ENCODE measurements at places on chromosomes 2 and 18.

DNA sequence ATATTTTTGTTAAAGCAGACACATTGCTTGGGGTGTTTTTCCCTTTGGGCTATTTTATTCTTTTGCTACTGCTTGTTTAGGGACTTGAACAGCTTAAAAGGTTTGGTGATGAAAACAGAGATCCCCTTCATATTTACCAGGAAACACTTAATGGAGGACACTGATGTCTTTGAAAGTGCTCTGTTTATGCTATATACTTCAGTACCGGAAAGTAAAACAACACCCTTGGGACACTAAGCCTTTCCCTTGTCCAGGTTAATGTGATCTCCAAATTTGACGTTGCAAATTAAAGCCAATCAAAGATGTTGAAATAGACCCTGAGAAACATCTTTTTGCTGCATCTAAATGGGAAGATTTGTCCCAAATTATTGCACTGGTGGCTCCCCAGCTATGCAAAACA lies 564.6 kb upstream of the PKDCC start:
- DNase-seq = no peak

- DNase-seq = no peak
Measured at GRCh38 chr2:149625671-149626070, 38.1 kb upstream of the MMADHC start.

DNA sequence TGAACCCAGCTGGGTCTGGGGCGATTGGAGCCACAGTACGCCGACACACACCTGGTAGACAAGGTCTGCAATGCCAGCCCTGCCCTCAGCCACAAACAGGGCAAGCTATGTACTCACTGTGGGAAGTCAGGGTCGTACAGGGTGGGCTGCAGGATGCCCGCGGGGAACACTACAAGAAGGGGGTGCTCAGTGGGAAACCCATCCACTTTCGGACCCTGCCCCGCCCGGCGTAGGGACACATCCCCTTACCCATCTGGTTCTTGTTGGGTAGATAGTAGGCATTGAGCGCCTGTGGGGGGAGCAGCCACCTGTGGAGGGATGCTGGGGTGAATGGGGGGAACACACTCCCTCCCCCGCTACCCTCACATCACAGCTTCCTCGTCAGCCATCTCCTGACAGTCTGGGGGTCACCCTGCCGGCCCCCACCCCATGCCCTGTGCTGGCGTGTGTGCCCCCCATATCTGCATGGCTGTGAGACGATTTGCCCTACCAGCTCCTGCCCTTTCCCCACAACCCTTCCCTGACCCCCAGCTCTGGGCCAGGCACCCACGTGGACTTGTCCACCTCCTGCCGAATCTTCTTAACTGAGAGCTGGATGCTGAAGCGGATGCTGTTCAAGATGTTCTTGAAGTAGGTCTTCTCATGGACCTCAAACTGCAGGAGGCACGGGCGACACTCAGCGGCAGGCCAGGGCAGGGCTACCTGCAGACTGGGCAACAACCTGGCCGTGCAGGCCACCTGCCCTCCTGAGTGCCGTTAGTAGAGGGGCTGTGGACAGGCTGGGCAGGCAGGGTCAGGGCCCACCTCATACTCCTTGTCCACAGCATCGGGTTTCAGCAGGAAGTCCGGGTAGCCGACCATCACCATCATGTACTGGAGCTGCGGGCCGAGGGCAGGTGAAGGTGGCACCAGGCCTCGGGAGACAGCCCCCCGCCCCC lies 5.1 kb downstream of the ECEL1 start:
- no peak for DNase-seq

DNA sequence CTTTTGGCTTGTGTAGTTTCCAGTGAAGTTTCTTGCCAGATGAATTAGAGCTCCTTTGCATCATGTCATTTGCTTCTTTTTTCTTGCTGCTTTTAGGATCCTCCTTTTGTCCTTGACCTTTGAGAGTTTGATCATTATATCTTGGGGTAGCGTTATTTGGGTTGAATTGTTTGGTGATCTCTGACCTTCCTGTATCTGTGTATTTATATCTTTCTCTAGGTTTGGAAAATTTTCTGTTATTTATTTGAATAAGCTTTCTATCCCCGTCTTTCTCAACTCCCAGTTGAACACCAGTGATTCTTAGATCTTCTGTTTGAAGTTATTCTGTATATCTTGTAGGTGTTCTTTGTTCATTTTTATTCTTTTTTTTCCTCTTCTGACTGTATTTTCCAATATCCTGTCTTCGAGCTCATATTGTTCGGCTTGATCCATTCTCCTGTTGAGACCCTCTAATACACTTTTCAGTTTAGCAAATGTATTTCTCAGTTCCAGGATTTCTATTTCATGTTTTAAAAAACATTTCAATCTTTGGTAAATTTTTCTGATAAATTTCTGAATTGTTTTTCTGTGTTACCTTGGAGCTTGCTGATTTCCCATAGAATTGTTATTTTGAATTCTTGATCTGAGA lies 20.8 kb downstream of the GALNT1 start:
- DNase-seq = no peak

GRCh38 chr2:171146633-171147032 lies 14.1 kb downstream of the TLK1 start:
- DNase-seq = no peak

DNA sequence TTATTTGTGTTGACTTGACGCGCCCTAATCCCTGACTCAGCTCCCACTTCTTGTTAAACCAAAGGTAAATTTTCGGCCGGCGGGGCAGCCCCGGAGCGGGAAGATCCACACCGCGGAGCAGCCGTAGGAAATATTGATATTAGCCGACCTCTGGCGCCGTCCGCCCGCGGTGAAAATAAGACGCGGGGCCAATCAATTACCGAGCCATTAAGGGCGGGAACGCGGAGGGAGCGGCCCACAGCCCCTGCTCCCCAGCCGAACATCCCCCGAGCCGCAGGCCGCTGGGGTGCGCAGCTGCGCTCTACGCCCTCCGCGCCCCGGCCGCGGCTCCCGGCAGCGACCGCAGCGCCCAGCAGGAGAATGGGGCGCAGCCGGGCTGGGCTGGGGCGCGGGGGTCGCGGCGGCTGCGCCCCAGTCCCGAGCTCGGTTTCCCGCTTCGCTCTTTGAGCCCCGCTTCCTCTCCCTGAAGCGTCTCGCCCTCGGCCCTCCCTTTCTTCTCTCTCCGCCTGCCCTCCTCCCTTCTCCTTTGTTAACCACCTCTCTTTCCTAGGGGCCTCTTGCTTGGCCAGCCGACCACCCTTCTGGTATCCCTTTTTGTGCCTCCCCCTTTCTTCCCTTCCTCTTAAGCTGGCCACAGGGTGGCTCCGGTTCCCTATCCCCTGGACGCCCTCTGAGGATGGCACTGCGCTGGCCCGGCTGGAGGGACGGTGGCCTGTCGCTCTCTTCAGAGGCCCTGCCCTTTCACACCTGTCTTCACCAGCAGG lies 40.9 kb downstream of the CELF4 start:
- DNase-seq = no peak

- no peak for DNase-seq
Measured at GRCh38 chr2:78077633-78078032, 555.5 kb upstream of the LRRTM4 start.

DNA sequence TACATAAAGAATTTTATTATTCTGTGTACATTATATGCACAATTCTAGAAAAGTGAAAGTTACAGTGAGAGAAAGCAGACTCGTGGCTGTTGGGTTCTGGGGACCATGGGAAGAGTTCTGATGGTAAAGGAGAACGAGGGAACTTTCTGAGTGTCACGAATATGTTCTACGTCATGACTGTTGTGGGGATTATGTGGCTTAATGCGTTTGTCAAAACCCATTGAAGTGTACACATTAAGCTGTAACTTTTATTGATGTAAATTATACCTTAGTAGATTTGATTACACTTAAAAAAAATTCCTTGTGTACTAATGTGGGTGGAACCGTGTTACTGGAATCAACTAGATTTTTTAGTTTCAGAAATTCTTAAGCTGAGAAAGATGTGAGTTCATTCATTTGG lies 426.1 kb downstream of the DSC3 start:
- DNase-seq = no peak

DNA sequence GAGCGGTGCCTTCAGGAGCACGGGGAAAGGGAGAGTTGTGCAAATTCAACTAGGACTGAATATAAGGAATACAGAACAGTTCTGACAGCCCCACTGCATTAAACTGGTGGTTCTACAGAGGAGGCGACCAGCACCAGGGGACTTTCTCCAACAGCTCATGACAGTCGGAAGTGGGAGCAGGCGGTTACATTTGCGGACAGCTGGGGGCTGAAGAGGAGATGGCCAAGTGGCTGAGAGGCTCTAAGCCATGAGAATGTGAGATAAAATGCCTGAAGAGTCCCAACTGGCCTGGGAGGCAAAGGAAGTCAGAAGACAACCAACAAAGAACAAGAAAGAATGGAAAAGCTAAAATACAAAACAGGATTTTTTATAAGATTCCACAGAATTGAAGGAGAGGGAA lies 141.3 kb downstream of the L3MBTL4 start:
- no peak for DNase-seq

GRCh38 chr2:112866128-112866835 lies 29.7 kb upstream of the IL1B start:
- DNase-seq = no peak

DNA sequence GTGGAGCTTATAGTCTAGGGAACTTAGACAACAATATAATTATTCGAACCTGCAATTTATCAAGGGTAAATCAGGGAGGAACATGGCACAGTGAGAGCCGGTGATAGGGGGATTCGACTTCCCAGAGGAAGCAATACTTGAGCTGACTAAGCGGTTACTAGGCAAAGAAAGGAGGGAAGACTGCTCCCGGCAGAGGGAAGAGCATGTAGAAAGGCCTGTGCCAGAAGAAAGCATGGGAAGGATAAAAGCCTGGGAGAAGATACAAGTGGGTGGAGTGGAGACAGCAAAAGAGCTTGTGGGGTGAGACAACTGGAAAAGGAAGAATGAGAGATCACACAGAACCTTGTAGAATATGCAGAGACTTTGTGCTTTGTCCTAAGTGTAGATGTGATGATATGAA lies 93.3 kb downstream of the MARCHF4 start:
- DNase-seq = no peak

- DNase-seq = no peak
Measured at GRCh38 chr2:239150125-239151011, 250.5 kb downstream of the HDAC4 start.

GRCh38 chr2:102494570-102494969 lies 21.5 kb downstream of the SLC9A4 start:
- DNase-seq = no peak

GRCh38 chr2:159262226-159262625 lies 24.3 kb downstream of the WDSUB1 start:
- DNase-seq = no peak

DNA sequence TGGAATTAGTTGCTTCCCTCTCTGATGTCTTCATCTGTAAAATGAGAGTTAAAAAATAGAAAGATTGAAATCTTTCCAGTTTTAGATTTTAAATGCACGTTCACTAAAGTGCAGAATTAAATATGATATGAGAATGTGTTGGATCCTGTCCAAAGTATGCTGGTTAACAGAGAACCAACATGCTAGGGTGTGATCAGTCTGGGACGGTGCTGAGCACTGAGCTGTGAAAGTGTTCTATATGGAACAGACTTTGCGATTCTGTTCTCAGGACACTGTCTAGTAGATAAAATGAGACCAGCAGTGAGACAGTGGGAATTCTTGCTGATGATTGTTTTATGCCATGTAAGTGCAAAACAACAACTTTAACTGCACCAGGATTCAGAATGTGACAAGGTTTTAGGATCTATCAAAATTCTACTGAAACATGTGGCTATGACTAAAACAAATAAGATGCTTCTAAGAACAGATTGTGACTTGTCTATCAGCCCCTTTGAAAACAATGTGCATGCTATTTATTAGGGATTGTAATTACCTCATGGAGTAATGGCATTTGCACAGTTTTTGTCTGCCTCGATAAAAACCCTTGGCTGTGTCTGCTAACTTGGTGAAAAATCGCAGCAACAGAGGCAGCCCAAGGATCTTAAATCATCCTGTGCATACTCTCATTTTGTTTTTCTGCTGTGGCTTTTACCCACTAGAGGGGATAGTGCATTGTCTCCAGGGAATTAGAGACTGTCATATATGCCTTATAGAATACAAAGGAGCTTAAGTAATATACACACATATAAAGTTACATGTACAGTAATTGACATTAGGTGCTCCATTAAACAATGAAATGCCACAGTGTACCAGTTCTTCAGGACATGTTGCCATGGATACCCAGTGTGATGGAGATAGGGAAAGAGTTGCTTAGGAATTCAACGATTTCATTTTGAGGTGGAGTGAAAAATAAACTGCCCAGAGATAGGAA lies 55.1 kb downstream of the MAP3K20 start:
- no peak for DNase-seq

DNA sequence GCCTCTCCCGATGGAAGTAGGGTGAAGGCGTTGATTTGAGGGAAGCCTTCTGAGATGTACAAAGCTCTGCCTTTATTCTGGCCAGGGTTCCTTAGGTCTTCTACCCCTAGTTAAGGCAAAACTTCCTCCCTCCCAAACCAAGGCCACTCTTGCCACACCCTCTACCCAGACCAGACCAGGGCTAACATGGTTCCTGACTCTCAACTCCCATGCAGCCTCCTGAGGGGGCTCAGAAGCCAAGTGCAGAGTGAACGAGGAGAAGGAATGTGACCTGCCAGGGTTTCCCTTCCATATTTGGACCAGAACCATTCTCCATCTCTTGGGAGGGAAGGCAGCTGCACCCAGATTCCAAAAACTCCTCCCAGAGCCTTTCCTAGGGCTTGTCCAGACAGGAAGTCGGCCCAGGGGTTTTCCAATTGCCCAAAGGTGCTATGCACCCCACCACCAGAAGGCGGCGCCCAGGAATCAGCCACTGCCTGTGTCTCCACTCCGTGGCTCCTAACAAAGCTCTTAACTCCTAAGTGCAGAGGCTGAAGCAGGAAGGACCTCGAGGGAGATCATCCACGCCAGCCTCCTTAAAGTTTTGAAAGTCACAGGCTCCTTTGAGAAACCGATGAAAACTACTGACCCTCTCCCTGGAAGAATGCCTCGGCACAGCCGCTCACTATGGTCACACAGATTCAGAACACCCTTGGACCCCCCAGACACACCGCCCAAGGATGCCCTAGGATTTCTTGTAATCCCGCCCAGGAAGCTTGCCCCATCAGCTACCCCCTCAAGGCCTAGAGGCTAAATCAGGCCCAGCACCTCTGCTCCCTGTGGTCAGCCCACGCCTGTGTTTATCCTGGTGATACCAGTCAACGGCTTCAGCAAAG lies 157.8 kb downstream of the SMAD2 start:
- peak; percentile 58 for DNase-seq

DNA sequence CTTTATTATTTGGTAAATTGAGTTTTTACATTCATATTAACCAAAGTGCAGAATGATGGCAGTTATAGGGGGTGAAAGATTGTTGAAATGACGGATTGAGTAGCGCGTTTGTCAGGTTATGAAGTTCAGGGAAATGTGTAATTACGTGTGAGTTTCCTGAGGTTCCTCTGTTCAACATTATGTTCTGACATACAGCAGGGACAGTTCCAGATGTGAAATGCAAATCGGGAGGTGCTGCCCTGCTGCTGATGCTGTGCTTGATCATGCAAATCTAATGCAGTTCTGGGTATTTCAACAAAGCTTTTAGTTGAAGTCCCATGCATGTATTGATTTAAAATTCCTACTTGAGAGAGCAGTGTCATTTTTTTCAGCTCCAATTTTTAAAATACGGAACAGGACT lies 57.9 kb downstream of the CDH7 start:
- DNase-seq = no peak

GRCh38 chr2:217382794-217383193 lies 522.9 kb upstream of the TNP1 start:
- no peak for DNase-seq

GRCh38 chr18:47520263-47520662 lies 268.8 kb upstream of the SKOR2 start:
- DNase-seq = no peak

- no peak for DNase-seq
Measured at GRCh38 chr2:216081012-216081411, 597 bp downstream of the PECR start.

GRCh38 chr18:22900558-22901238 lies 32.4 kb upstream of the RBBP8 start:
- DNase-seq = peak; percentile 17

All from renal cortical epithelial cell (primary cell).